Stimulated activated CD8-positive, alpha-beta memory T cell treated with anti-CD3 and anti-CD28 coated beads, Interleukin-15, amount 100 ng/mL, for 1 hour (primary cell): ENCODE measurements at places on chromosomes 3 and 15.

GRCh38 chr3:43468133-43468532 lies 153.7 kb downstream of the ANO10 start:
- DNase-seq = no peak

DNA sequence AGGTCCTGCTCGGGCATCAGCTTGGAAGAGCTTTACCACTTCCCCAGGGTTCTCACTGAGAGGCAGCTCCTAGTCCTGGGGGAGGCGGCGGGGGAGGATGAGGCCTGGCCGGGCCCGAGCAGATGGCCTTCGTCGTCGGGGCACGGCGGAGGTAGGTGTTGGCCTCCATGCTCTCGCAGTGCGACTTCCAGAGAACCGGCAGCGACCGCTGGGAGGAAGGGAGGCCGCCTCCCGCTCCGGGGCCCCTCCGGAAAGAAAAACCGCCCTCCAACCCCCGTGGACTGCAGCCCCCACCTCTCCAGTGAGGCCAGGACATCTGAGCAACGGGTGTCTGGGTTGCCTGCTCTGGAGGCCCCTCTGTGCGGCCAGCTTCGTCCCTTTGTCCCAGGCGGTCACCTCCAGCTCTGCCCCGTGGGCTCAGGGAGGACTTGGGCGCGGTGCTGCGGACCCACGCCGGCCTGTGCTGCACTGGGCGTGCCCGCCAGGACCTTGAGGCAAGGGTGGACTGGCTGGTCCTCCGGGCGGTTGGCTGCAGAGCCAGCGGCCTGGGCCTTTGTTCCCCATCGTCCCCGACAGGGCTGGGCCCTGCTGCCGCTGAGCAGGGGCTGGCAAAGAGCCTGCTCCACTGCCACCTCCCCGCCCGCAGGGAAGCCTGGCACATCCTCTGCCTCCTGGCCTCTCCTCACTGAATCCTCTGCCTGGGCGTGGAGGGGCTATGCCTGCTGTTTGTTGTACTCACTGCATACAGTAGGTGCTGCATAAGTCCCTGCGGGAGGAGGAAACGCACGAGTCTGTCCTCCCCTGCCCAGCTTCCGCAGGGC lies 13.6 kb upstream of the GP9 start:
- DNase-seq = no peak

DNA sequence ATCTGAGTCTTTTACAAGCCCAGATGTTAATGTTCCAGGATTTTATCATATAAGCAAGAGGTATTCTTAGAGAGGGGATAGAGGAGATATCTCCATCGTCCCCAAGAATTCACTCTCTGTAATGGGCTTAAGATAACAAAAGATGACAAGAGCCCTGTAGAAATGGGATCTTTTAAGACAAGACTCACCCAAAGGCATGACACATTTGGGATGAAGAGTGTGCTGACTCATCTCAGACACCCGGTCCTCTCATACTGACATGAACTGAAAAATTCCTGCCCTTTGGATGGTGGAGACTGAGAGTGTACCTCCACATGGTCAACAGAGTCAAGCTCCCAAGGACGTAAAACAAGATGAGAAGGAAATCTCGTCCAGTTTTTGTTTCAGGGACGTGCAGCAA lies 11.0 kb downstream of the LEKR1 start:
- DNase-seq = no peak

DNA sequence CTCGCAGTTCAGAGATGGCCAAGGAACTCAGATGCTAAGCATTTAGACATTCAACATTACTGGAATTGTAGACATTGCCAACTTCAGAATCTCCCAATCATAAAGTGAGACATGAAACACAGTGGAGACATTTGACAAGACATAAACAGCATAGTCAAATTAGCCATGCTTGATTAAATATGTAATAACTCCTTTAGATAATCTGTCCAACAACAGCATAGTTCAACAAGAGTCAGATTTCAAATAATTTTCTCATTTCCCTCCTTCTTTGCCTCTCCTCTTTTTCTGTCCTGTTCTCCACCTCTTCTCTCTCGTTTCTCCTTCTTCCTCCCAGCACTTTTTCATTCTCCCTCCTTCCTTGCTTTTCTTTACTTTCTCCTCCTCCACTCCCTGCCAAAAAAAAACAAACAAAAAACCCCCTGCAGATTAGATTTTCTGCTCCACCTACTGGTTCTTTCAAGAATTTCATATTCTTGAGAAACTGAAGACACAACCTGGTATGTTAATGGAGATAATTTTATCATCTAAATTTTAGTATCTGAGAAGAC lies 20.2 kb downstream of the CPOX start:
- DNase-seq = no peak

GRCh38 chr3:4829031-4829394 lies 150.2 kb upstream of the BHLHE40 start:
- DNase-seq = no peak

DNA sequence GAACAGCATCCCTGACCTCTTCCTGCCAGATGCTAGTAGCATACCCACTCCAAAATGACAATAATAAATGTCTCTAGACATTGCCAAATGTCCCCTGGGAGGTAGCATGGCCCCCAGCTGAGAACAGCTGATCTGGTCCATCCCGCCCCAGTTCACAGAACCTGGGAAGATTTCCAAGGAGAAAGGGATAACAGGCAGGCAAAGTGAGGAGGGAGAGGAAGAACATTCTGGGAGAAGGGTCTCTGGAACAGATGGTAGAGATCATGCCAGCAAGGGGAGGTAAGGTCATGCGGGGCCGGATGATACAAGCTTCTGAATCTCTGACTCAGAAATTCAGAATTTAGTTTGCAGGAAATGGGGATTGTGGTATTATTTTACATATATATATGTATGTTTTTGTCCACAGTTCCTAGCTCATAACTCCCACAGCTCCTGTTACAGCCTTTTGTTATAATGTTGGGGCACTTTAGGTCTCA lies 192.7 kb downstream of the SUCLG2 start:
- no peak for DNase-seq

DNA sequence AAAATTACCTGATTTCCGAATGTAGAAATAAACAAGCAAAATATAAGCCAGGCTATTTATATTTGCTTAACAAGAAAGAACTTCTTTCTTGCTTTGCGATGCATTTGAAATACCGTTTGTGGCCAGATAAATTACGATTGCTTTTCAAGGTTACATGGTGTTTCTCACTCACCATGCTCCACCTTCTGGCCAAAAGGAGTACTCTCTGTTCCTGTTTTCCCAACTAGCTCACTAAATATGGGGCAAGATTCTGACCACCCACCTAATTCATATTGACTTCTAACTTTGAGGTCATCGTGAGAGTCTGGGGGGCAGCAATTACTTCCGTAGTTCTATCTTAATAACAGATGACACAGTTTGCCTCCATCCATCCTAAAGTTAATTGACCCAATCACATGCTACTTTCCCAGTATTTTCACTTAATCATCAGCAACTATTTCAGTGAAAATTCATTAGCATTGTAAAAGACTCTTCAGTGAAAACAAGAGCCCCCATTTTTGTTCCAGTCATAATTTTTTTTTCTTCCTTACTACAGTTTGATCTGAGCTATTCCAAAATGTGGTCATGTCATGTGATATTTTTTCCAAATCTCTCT lies 25.9 kb downstream of the ACP3 start:
- DNase-seq = no peak

GRCh38 chr15:38354315-38354929 lies 99.5 kb upstream of the FAM98B start:
- DNase-seq = peak; percentile 30

GRCh38 chr3:150613709-150614480 lies 10.8 kb downstream of the SELENOT start:
- no peak for DNase-seq

GRCh38 chr3:134092208-134092701 lies 62.5 kb upstream of the SLCO2A1 start:
- no peak for DNase-seq

DNA sequence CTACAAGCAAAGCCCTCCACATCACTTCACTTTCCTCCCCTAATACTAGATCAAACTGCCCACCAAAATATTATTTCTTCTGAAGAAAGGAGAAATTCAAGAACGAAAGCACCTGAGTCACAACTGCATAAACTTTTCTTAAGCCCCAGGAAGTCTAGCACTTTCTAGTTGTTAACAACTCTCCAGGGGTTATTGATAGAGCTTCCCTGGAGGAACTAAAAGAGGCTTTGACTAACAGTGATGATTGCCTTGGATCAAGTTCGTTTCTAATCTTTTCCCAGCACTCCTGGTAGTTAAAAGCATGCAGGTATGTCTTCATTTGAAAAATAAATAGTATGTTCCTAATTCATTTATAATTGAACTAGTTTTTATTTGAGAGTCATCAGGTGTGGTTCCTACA lies 917.0 kb downstream of the TUSC7 start:
- no peak for DNase-seq

- DNase-seq = no peak
Measured at GRCh38 chr3:35523838-35524237, 115.5 kb upstream of the ARPP21 start.

DNA sequence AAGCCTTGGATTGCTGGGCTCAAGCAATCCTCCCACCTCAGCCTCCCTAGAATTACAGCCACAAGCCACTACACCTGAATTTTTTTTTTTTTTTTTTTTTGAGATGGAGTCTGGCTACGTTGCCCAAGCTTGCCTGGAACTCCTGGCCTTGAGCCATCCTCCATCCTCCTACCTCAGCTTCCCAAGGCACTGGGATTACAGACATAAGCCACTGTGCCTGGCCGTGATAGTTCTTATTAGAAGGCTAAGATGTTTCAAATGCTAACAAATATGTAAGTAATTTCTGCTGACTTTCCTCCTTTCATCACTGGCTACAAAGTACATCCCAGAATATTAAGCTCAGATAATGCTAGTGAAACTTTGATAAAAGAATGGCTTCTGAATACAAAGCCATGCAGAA lies 5.7 kb upstream of the SETMAR start:
- DNase-seq = no peak

DNA sequence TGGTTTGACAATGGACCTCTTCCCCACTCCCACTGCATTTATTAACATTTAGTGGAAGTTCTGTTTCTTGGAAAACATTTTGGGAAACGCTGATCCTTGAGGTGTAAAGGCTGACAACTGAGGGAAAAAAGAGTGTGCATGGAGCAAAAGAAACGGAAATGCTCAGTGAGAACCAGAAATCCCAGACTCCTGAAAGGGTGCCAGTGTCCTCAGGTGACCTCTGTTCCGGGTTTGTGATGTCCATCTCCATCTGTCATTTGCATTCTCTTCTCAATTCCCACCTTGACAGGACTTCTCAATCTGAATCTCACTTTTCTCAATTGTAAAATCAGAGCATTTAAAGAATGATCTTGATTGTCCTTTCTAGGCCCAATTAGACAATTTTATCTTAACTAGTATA lies 71.1 kb upstream of the FAM3D start:
- DNase-seq = no peak

GRCh38 chr3:136068708-136069107 lies 103.2 kb downstream of the PPP2R3A start:
- DNase-seq = no peak

DNA sequence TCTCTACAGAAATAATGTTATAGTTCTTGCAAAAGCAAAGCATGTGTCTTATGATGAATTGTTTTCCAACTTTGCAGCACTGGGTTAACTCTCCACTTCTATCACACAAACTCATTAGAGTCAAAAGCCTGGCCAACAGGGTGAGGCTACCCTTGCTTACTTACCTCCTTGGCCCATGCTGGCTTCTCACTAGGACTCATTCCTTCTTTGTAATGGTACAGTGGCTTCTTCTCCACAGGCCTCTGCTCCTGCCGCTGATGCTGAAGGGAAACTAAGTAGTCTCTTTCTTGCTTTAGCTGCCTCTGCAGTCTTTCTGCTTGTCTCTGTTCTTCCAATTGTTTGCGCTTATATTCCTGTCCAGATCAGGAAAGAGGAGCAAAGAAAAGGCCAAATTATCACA lies 111.5 kb upstream of the SLC2A2 start:
- no peak for DNase-seq

DNA sequence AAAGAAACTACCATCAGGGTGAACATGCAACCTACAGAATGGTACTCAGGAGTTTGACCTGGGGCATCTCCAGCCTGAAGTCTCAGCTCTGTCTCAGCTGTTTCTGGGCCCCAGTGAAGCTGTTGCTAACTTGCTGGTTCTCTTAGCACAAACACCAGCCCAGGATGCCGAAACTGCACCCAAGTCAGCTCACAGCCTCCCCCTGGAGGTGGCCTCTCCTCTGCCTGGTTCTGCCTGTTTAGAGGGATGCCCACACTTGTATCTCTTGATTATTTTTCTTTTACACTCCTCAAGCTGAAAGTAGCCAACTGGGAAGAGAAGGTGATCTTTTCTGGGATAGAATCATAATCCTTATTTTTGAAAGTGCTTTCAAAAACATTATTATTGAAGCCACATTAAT lies 289.0 kb upstream of the RASGRP1 start:
- DNase-seq = no peak
